ENCODE measurements at places on chromosomes 7 and 10.
A peak's percentile ranks its signal among the peaks of the same experiment; 100 is the strongest.

DNA sequence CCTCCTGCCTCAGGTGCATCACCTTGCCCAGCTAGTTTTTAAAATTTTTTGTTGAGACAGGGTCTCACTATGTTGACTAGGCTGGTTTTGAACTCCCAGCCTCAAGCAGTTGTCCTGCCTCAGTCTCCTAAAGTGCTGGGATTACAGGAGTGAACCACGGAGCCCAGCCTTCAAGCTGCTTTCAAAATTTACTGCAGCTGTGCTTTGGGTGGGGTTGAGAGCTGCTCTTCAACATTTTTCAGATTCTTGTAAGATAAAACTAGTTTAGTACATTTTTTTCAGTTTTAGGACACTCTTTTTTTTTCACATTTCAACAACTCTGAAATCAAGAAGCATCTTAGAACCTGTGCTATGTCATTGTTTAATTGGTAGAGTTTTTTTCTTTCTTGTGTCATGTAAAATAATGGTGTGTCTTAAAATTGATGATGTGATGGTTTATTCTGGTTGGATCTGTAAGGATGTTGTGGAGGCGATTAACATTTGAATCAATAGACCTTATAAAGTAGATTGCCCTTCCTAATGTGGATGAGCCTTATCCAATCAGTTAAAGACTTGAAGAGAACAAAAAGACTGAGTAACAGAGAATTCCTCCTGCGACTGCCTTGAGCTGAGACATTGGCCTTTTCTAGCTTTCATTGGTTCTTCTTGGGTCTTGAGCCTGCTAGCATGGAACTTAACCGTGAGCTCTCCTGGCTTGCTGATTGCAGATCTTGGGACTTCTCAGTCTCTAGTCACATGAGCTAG is 13.5 kb downstream of the PLEKHA8 start:
- H3K27me3 ChIP-seq = no peaks in the 10 kb centered on the region
- no peak for DNase-seq
- peaks cover 7% of the 10 kb centered on the region for H3K4me1 ChIP-seq
- peaks cover 8% of the 10 kb centered on the region for H3K36me3 ChIP-seq

DNA sequence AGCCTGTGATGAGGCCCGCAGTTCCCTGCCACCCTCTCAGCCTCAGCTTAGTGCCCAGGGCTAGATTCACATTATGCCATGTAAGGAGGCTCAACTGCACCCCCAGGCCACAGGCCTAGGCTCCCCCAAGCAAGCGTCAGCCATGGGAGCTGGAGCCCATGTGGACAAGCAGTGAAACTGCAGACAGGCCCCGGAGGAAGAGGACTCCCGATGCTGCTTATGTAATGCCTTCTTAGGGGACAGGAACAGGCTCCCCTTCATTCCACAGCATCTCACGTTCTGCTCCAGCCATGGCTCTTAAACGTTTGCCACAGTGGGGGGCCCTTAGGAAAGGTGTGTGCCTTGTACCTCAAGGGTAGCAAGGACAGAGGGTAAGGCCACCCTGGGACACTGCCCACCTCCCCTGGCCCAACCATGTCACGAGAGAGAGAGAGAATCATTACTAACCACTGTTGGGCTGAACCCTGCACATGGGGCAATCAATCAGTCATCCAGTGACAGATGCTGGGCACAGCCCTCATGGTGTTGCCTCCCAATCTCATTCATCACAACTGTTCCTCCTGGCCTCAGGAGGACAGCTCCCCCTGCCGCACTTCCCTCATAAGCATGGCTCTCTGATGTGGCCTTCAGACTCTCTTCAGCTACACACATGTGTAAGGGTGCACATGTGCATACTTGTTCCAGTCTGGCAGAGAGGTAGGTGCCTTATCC is 263.0 kb downstream of the GRID1 start:
- H3K4me3 ChIP-seq = no peak overlapping the region
- no peak overlapping the region for H3K27ac ChIP-seq
- DNase-seq = no peak
- no peaks in the 10 kb centered on the region for H3K27me3 ChIP-seq
- no peaks in the 10 kb centered on the region for H3K36me3 ChIP-seq

- DNase-seq = no peak
- no peaks in the 10 kb centered on the region for H3K4me1 ChIP-seq
- no peak overlapping the region for H3K4me3 ChIP-seq
- H3K36me3 ChIP-seq = peaks cover 8% of the 10 kb centered on the region
- no peak overlapping the region for H3K27ac ChIP-seq
- no peaks in the 10 kb centered on the region for H3K27me3 ChIP-seq
Measured at GRCh38 chr10:15113766-15114165, 16.6 kb downstream of the RPP38 start.

GRCh38 chr10:124625831-124626238 is 118.3 kb downstream of the FAM53B start:
- H3K4me1 ChIP-seq = peaks cover 15% of the 10 kb centered on the region
- no peaks in the 10 kb centered on the region for H3K36me3 ChIP-seq

DNA sequence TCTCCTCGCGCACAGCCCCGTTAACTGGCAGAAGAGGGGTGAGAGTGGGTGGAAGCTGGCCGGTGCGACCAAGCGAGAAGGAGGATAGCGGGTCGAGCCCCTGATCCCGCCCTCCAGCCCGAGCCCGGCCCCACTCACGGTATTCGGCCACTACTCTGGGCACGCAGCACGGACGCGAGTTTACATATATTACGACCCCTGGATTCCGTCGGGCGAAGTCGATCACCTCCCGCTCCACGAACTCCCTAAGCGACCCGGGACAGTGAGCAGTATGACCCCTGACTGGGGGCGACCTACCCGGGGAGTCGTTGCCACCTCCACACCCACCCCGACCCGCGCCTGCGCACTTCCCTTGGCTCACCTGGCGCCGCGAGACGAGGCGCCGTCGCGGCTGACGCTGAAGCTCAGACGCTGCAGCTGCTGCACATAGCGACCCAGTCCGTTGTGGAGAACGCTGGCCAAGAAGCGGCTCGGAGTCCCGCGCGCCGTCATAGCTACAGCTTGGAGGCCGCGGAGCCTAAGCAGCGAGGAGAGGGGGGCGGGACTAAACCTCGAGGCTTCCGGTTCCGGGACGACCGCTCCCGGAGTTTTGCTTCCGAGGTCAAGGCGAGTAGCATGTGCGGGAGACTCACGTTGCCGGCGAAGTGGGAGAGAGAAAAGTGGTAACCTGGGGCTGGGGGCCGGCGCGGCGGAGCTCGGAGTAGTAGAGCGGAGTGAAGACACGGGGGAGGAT is at the start of the genes MRPL43 and TWNK:
MRPL43 (minus strand) TSS at position 546 of the 733 bp plus-strand sequence; CDS start at position 492, 54 bp downstream.
TWNK (plus strand) TSS at position 592 of the 733 bp plus-strand sequence. CDS start 668 bp downstream, outside the sequence.
- DNase-seq = peak; percentile 86
- H3K4me3 ChIP-seq = peak within 1 kb of the TSS; percentile 96
- peaks cover 19% of the 10 kb centered on the region for H3K36me3 ChIP-seq
- H3K27me3 ChIP-seq = no peaks in the 10 kb centered on the region
- peak within 1 kb of the TSS; percentile 87 for H3K27ac ChIP-seq

Measured in natural killer cell treated with Interleukin-12 subunit alpha and Interleukin-12 subunit beta and Interleukin-15 and Interleukin-18, amount 100 ng/mL, for 72 hours (primary cell).